Activated CD4-positive, alpha-beta T cell treated with anti-CD3 and anti-CD28 coated beads, Interleukin-2, amount 10 ng/mL, durations not matched to agents 7 days and 5 days (primary cell): ENCODE measurements at places on chromosomes 4 and X.

- no peak overlapping the region for H3K4me3 ChIP-seq
- H3K27ac ChIP-seq: no peak overlapping the region
- peaks cover 23% of the 10 kb centered on the region for H3K36me3 ChIP-seq
- DNase-seq: no peak
- H3K4me1 ChIP-seq: peaks cover 25% of the 10 kb centered on the region
- H3K27me3 ChIP-seq: peaks cover 7% of the 10 kb centered on the region
Observed at GRCh38 chr4:88178626-88179231, 20.3 kb upstream of the ABCG2 start.

- H3K27me3 ChIP-seq: peaks cover 2% of the 10 kb centered on the region
- no peaks in the 10 kb centered on the region for H3K4me1 ChIP-seq
- no peak for DNase-seq
- H3K36me3 ChIP-seq: no peaks in the 10 kb centered on the region
- H3K27ac ChIP-seq: no peak overlapping the region
Observed at GRCh38 chr4:139988863-139989765, 164.9 kb downstream of the MAML3 start.

GRCh38 chr4:80185787-80186548 lies 11.3 kb upstream of the PRDM8 start:
- no peak for DNase-seq
- H3K4me1 ChIP-seq: peaks cover 47% of the 10 kb centered on the region
- peak overlapping the region; percentile 91 for H3K4me3 ChIP-seq
- H3K36me3 ChIP-seq: peaks cover 8% of the 10 kb centered on the region
- peak overlapping the region; percentile 97 for H3K27ac ChIP-seq

DNA sequence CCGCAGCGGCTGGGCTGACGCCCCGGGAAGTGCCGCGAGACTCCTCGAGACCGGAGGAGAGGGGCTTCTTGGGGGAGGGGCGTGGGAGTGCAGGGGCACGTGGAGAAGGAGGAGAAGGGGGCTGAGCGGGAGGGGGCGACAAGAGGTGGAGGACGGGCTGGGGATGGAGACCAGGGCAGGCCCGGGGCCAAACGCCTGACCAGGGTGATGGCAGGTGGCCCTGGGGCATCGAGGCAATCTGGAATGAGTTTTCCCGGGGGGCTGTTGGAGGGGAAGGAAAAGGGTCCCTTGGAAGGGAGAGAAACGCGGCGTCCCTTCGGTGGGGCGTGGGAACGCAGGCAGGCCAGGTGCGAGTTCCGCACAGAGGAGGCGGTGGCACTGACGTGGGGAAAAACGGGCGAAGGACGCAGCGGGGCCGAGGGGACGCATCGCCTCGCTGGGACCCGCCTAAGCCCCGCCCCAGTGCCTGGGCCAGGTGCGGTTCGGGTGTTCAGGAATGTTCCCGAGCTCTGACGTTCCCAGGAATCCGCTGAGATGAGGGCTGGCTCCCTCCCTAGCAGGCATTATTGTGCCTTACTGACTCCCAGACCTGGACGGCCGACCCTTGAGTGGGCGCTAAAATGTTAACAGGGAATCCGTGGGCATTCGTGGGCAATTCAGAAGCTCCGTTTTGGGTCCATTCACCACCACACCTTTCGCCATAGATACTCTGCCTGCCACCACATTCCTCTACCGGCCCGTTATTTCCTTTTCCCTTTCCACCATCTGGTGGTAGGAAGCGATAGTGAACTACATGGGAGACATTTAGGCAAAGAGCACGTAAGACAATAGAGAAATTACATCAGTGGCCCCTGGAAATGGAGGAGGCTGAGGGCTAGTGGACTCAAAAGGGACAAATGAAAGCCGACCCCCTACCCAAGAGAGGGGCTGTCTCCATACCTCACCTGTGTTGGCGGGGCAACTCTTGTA lies 795 bp upstream of the SH3KBP1 start:
- H3K27ac ChIP-seq: peak overlapping the region; percentile 72
- peaks cover 1% of the 10 kb centered on the region for H3K36me3 ChIP-seq
- peaks cover 37% of the 10 kb centered on the region for H3K4me1 ChIP-seq
- peak overlapping the region; percentile 73 for H3K4me3 ChIP-seq

DNA sequence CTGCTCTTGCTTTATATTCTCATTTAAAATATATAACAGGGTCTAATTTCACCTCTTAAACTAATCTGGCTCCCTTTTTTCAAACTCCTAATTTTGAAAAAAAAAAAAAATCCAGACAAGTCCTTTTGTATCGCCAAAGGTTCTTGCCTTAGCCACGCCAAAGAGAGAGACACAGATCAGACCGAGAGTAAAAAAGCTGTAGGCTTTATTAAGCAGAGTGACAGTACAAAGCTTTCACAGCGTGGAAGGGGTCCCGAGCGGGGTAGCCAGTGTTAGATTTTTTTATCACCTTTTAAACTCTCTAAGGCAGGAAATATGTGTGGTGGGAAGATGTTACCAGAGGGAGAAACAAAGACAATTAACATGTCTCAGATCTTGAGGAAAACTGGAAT lies 54.1 kb downstream of the PAGE2 start:
- DNase-seq: no peak
- no peak overlapping the region for H3K4me3 ChIP-seq
- H3K36me3 ChIP-seq: no peaks in the 10 kb centered on the region
- no peaks in the 10 kb centered on the region for H3K27me3 ChIP-seq

GRCh38 chrX:109782994-109783700 lies 50.1 kb upstream of the ACSL4 start:
- H3K27me3 ChIP-seq: no peaks in the 10 kb centered on the region
- H3K27ac ChIP-seq: peak overlapping the region; percentile 84
- peak overlapping the region; percentile 12 for H3K4me3 ChIP-seq
- no peak for DNase-seq

- H3K27ac ChIP-seq: no peak overlapping the region
- no peaks in the 10 kb centered on the region for H3K4me1 ChIP-seq
- no peak for DNase-seq
- H3K36me3 ChIP-seq: no peaks in the 10 kb centered on the region
Observed at GRCh38 chr4:31169846-31170245, 449.7 kb downstream of the PCDH7 start.

DNA sequence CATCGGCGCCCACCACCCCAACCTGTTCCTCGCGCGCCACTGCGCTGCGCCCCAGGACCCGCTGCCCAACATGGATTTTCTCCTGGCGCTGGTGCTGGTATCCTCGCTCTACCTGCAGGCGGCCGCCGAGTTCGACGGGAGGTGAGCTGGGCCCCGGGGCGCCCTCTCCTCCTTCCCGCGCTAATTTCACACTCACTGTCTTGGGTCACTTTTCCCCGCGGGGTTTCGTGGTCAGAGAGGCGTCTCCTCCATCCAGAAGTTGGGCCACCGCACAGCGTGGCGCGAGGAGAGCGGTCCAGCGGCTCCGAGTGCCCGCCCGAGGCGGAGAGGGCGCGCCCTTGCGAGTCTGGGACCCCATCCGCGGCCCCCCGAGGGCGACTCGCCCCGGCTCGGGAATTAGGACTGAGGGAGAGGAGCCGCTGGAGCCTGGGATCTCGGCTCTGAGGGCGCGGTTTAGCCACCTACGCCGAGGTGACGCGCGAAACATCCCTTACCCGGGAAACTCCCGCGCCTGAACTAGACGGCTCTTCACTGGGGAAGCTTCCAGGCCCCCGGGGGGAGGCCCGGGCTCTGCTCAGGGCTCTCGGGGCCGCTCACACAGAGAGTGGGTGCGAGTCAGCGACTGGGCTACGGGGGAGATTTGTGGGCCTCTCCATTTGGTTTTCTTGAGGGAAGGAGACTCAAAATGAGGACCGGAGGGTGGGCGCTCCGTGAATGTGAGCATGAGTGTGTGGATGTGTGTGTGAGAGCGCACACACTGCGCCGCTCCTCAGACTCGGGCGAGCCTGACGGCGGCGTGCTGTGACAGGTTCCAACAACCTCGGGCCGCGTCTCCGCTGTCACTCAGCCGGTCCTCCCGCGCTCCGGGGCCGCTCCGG lies 551 bp downstream of the NPNT start:
- H3K27me3 ChIP-seq: peaks cover 74% of the 10 kb centered on the region
- no peak for DNase-seq
- no peaks in the 10 kb centered on the region for H3K36me3 ChIP-seq
- no peak overlapping the region for H3K27ac ChIP-seq

GRCh38 chrX:154351183-154352011 lies 23.0 kb downstream of the FLNA start:
- peak overlapping the region; percentile 69 for H3K27ac ChIP-seq
- H3K36me3 ChIP-seq: peaks cover 20% of the 10 kb centered on the region
- no peaks in the 10 kb centered on the region for H3K27me3 ChIP-seq
- peaks cover 59% of the 10 kb centered on the region for H3K4me1 ChIP-seq

DNA sequence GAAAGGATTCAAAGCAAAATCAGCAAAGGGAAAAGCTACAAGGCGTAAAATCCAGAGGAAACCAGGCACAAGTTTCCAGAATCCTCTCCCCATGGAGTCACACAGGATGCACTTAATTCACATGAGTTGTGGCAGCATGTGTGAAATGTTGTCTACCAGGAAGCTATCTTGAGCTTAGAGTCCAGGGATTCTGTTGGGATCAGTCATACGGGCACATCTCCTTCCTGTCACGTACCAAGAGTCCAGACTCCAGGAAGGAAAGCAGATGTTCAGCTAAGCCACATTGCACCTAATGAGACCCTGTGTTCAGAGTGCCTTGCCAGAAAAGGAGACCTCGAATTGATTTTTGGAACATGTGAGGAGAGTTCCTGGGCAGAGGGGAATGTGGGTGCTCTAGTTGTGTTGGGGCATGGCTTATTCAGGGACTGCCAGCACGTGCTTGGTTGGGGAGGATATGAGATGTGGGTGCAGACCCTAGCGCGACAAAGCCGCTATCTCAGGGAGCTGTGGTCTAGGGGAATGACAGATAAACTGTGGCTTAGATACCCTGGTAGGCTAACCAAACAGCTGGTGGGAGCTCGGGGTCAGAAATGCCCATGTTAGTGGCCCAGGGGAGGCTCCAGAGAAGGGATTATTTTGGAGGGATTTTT lies 70.0 kb downstream of the EVC start:
- DNase-seq: no peak
- H3K36me3 ChIP-seq: no peaks in the 10 kb centered on the region
- no peaks in the 10 kb centered on the region for H3K4me1 ChIP-seq
- no peak overlapping the region for H3K4me3 ChIP-seq
- no peaks in the 10 kb centered on the region for H3K27me3 ChIP-seq

DNA sequence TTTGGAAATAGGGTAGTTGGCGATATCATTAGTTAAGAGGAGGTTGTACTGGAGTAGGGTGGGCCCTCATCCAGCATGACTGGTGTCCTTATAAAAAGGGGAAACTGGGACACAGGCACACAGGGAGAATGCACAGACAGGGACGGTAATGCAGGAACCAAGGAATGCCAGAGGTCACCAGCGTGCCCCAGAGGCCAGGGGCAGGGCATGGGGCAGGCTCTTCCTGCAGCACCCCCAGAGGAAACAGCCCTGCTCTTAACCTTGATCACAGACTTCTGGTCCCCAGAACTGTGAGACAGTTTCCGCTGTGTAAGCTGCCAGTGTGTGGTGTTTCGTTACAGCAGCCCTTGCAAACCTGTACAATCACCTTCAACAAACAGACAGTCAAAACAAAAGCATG lies 15.9 kb upstream of the STOX2 start:
- no peaks in the 10 kb centered on the region for H3K4me1 ChIP-seq
- DNase-seq: no peak
- H3K36me3 ChIP-seq: no peaks in the 10 kb centered on the region
- H3K27ac ChIP-seq: no peak overlapping the region
- H3K4me3 ChIP-seq: no peak overlapping the region

- no peaks in the 10 kb centered on the region for H3K36me3 ChIP-seq
- peaks cover 7% of the 10 kb centered on the region for H3K27me3 ChIP-seq
- peaks cover 8% of the 10 kb centered on the region for H3K4me1 ChIP-seq
- H3K4me3 ChIP-seq: peak overlapping the region; percentile 52
- peak; percentile 90 for DNase-seq
Observed at GRCh38 chr4:153115322-153116290, 88.6 kb upstream of the TRIM2 start.

GRCh38 chr4:11589676-11590075 lies 161.0 kb upstream of the HS3ST1 start:
- no peak overlapping the region for H3K27ac ChIP-seq
- H3K4me3 ChIP-seq: no peak overlapping the region
- no peaks in the 10 kb centered on the region for H3K36me3 ChIP-seq
- H3K27me3 ChIP-seq: no peaks in the 10 kb centered on the region
- H3K4me1 ChIP-seq: no peaks in the 10 kb centered on the region

DNA sequence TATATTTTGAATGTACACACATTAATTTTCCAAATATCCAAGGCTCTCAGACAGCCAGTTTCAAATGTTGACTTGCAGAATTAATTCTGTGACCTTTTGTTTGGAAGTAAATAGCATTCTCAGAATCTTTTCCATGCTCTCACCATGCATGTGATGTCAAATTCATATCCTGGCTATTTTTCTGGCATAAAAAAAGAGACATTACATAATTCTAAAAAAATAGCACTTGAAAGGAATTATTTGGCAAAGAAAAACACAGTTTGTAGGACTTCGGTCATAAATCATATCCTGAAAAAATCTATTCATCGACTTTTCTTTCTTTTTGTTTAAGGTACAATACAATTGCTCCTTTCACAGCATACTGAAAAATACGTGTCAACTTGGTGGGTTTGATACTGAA lies 111.2 kb downstream of the GLRA3 start:
- peaks cover 6% of the 10 kb centered on the region for H3K27me3 ChIP-seq
- no peaks in the 10 kb centered on the region for H3K36me3 ChIP-seq
- DNase-seq: no peak
- no peak overlapping the region for H3K27ac ChIP-seq

DNA sequence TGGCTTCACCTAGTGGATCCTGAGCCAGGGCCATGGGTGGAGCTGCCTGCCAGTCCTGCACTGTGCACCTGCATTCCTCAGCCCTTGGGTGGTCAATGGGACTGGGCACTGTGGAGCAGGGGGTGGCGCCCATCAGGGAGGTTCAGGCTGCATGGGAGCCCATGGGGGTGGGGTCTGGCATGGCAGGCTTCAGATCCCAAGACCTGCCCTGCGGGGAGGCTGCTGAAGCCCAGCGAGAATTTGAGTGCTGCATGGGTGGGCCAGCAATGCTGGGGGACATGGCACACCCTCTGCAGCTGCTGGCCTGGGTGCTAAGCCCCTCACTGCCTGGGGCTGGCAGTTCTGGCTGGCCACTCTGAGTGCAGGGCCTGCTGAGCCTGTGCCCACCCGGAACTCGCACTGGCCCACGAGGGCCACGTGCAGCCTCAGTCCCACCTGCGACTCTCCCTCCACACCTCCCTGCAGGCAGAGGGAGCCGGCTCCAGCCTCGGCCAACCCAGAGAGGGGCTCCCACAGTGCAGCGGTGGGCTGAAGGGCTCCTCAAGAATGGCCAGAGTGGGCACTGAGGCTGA lies 270.0 kb downstream of the CENPC start:
- no peak overlapping the region for H3K4me3 ChIP-seq
- DNase-seq: no peak
- H3K4me1 ChIP-seq: no peaks in the 10 kb centered on the region
- H3K27me3 ChIP-seq: no peaks in the 10 kb centered on the region

DNA sequence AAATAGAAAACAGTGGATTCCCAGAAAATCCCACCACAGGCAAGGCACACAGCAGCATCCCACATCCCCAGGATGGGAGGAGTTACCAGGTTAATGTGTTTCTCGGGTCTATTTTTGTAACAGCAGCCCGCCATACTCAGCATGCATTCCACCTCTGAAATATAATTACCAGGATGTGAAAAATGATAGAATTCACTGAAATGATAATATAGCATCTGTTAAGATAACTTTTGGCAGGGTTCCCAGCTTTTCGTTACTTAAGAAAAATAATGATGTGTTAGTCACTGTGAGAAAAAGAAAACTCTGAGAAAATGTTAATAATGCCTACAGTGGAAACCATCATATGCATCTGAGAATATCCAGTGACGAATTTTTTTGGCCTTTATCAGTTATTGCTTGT lies 87.1 kb downstream of the VCX2 start:
- H3K27ac ChIP-seq: no peak overlapping the region
- H3K4me3 ChIP-seq: no peak overlapping the region
- H3K36me3 ChIP-seq: no peaks in the 10 kb centered on the region
- H3K4me1 ChIP-seq: no peaks in the 10 kb centered on the region
- no peaks in the 10 kb centered on the region for H3K27me3 ChIP-seq
- no peak for DNase-seq

- DNase-seq: no peak
- H3K36me3 ChIP-seq: no peaks in the 10 kb centered on the region
- H3K27ac ChIP-seq: no peak overlapping the region
Observed at GRCh38 chr4:124867536-124867935, 155.0 kb upstream of the ANKRD50 start.
